Activated gamma-delta T cell treated with anti-CD3 and anti-CD28 coated beads, Interleukin-2, amount 50 U/mL, for 16 hours (primary cell): ENCODE measurements at places on chromosomes 4 and X.

GRCh38 chr4:5503336-5503936 is 204.9 kb downstream of the EVC2 start:
- DNase-seq, result no peak

DNA sequence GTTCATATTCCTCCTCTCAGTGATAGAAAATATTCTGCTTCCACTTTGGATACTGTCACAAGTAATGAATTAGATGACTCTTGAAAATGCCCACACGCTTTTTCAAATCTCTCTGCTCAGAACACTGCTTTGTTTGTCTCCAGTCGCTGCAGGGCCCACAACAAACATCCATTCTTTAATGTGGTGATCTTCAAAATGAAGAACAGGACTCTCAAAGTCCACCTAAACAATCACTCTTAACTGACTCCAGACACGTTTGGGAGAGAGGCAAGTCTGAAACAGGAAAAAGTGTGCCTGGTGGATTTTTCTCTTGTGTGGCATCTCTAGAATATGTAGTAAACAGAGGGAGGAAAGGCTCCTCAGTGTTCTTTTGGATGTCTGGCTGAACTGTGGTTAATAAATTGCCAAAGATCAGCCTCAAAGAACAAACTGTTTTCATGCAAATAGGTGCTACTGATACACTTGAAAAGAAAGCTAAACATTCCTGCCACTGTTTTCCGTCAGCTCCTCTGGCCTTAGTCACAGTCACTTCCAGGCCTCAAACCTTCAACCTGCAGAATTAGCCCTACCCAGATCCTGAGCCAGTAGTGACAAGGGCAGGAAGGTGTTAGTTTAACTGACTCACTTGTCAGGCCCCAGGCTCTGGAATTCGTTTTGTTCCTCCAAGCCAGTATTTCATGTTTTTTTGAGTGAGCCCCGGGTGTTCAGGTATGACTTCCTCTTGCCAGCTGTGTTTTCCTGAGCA is 259.6 kb upstream of the GPC4 start:
- DNase-seq, result no peak

DNA sequence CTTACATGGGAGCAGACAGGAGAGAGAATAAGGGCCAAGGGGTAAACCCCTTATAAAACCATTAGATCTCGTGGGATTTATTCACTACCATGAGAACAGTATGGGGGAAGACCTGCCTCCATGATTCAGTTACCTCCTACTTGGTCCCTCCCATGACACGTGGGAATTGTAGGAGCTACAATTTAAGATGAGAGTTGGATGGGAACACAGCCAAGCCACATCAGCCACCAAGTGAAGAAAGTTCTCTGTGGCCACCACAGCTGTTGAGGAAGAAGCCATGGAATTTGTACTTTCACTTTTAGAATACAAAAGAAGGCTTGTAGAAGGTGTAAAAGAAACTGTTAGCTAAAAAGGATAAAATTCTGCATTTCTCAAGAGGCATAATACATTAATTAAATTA is 67.0 kb upstream of the CXorf51A start:
- DNase-seq, result no peak

DNA sequence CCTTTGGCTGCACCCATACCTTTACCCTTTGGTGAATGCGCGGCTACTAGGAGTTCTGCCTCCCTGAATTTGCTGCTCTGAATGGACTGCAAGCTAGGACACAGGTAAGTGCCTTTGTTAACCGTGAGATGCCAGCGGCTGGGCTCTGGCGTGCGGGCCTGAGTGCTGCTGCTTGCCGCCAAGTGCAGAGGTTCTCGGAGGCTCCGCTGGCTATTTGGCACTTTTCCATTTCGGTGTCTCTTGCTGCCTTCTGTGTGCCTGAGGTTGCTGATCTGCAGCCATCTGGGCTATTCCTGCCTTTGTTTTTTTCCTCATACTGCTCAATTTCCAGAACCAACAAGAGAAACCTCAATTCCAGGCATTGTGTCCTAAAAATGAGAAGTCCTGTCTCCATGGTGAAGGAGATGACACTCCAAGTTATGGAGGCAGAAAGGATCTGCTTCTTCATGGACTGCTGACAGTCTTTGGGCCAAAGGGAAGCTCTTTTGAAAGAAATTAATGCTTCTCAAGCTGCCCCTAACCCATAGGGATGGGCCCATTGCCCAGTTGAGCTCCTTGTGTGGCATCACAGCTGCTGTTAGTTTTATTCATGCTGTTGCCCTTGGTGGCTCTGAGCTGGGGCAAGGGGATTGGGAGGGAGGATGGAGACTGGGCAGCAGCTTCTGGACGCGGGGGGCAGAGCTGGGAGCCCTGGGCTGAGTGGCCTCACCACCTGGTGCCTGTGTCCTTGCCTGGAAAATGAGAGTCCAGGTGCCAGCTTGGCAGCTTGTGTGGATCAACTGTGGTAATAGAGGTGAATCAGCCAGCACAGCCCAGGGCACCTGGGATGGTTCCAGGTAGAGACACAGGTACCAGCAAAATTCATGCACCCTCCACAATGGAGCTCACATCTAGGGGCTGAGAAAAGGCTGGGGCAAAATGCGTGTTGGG is 3.8 kb upstream of the TBC1D14 start:
- no peak for DNase-seq

GRCh38 chr4:157667836-157668235 is 447.3 kb downstream of the GRIA2 start:
- DNase-seq, result no peak

GRCh38 chr4:103201253-103201652 is 3.1 kb upstream of the CENPE start:
- DNase-seq, result no peak

- no peak for DNase-seq
Observed at GRCh38 chr4:54840992-54841768, 183.4 kb downstream of the KIT start.

- no peak for DNase-seq
Observed at GRCh38 chr4:173247321-173247720, 78.7 kb downstream of the GALNT7 start.

- DNase-seq, result no peak
Observed at GRCh38 chrX:137212078-137212632, 178.4 kb upstream of the GPR101 start.

DNA sequence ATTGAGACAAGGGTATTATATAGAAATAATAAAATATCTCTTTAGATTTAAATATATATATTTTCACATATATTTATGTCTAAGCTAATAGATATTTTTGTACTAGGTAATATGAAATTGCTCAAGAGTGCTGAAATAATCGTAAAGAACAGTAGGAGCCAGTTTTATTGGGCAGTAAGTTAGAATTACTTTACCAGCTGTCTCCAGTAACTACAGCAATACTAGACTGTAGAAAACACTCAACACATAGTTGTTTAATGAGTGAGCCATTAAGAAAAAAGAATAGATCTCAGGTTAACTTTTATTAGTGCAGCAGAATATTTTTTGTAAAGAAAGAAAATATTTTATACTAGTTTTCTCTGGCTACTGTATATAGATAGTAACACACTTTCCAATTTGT is 715.2 kb downstream of the TRIML1 start:
- DNase-seq, result no peak

GRCh38 chr4:181176306-181176705 is 1066.9 kb upstream of the TENM3 start:
- no peak for DNase-seq

- DNase-seq, result no peak
Observed at GRCh38 chr4:118076958-118077766, 42.9 kb downstream of the NDST3 start.

DNA sequence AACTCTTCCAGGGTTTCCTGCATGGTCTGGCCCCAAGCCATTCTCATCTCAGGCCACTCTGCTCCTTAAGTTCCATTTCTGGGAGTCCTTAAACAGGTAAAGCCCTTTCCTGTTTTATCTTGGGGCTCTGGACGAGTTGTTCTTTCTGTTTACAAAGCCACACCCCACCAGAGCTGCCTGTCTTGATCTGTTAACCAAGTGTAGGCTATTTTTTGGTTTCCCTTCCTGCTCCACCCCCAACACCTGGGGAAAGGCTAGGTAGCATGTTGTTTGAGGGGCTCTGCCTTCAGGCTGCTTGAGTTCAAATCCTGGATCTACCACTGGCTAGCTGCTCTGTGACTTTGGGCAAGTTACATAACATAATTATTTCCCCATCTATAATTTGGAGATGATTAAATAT is 40.0 kb downstream of the ERVMER34-1 start:
- DNase-seq, result no peak

DNA sequence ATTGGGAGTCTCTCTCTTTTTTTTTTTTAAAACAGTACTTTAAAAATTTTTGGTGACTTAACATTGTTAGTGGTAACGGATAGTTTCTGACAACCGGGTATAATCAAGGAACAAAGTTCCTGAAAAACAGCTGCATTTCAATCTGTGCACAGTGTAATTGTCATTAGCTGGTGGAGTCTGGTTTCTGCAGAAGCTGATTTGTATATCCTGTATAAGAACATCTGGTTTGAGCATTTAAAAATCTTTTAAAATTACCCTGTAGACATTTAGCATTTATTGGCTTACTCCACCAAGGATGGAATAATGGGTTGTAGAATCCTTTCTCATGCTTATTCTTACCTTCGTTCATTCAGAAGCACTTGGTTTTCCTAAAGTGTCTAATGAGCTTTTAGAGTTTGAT is 11.2 kb downstream of the JADE1 start:
- DNase-seq, result no peak

DNA sequence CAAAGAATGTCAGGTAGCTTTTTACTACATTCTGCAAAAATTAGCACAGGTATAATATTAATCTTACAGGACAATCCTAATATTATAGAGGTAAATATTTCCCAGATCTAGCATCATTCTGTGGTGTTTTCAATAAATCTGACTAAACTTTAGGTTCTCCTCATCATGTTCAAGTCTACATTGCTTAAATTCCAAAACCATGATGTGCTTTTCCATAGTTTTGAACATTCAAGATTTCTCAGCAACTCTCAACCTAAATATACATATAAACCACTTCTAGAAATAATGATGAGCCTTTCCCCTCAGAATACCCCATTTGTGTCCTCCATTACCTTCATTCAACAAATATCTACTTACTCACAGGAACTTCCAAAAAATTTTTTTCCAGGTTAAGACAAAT is 23.1 kb downstream of the EIF4E start:
- no peak for DNase-seq

- no peak for DNase-seq
Observed at GRCh38 chr4:117623326-117623725, 411.0 kb upstream of the NDST3 start.

GRCh38 chr4:109185548-109185947 is 116.9 kb downstream of the COL25A1 start:
- no peak for DNase-seq

- DNase-seq, result no peak
Observed at GRCh38 chr4:78809928-78810835, 34.0 kb downstream of the BMP2K start.

GRCh38 chrX:71541210-71542022 is 8.5 kb downstream of the OGT start:
- no peak for DNase-seq

DNA sequence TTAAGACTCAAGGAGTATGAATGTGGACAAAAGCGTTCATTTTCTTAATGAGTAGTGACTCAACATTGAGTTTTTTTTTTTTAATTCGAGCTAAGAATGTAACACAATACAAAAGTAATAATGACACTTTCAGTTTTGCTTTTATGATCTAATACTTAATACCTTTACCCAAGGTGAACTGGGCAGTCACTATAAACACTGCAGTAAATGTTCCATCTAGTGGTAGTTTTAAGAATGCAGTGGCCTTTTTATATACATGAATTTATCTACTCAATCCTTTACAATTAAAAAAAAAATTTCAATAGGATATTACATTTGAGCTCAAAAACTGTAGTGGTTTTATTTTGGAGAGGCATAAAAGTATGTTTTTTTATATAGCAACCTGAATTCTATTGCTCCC is 33.9 kb downstream of the PDK3 start:
- DNase-seq, result no peak

- no peak for DNase-seq
Observed at GRCh38 chrX:153638436-153639176, 8.4 kb upstream of the DUSP9 start.

GRCh38 chr4:25330905-25331808 is 18.6 kb downstream of the ZCCHC4 start:
- DNase-seq, result no peak

- no peak for DNase-seq
Observed at GRCh38 chr4:44984083-44984482, 257.7 kb upstream of the GNPDA2 start.

DNA sequence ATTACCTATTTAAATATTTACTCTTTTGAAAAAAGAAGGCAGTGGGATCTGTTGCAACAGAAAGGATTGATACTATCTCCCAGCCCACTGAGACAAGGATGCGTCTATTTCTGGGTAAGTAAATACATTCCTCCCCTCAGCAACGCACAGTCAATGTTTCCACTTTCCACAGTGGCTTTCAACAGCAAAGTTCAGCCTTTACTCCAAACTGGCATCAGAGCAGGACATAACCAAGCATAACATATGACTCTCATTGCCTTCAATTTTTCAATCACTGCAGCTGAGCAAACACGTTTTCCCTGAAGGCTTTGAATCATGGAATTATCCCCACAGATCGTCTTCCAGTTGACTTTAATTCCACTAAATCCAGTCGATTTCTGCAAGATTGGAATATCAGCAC is 160.3 kb upstream of the FRG1 start:
- no peak for DNase-seq

DNA sequence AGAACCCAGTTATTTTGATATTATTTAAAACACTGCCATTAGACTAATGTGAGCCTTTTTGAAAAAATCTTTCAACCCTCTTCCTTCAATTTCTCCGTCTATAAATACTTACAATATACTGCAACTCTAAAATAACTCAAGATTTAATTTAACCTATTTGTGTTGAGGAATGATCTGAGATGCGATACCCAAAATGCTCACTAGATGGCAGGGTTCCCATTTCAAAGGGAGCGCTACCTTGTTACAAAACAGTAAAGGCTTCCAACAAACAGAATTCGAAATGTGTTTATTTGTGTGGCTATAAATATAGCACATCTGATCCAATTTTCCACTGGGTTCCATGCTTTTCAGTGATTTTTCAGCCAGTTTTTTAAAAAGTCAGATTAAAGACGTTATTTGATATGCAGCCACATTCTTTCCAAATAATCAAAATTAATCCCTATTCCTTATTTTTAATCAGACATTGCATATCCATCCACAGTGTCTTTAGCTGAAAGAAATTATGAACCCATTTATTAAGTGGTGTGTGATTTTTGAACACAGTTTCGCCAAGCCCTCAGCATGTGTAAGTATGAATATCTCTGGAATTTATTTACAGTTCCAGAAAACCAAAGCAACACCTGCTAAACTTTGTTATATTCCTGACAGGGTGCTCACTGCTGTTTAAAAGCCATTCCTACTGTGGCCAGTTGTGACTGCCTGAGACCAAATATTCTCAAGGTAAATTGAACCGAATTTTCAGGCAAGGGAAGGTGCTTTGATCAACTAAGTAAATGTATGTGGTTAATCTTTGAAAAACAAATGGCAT is 668.0 kb upstream of the LCORL start:
- no peak for DNase-seq

DNA sequence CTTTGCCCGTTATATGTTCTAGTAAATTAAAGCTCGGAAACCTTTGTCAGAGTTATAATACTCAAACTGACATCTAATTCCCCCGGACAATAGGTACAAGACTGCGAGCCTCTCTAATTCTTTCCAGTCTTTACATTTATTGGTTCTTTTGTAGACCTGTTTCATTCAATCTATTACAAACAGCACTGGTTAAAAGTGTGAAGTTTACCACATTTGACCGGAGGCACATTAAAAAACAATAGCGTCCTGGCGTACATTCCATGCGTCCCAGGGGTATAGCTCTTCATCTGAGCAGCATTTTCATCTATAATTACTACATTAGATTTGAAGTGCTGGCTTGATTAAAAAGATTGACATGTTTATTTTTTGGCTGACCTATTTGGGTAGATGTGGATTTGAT is 49.9 kb upstream of the TENM3 start:
- DNase-seq, result no peak

- peak; percentile 75 for DNase-seq
Observed at GRCh38 chrX:101799387-101799786, 132.4 kb downstream of the ZMAT1 start.
